ENCODE measurements at places on chromosomes 16 and 17.
A peak's percentile ranks its signal among the peaks of the same experiment; 100 is the strongest.

DNA sequence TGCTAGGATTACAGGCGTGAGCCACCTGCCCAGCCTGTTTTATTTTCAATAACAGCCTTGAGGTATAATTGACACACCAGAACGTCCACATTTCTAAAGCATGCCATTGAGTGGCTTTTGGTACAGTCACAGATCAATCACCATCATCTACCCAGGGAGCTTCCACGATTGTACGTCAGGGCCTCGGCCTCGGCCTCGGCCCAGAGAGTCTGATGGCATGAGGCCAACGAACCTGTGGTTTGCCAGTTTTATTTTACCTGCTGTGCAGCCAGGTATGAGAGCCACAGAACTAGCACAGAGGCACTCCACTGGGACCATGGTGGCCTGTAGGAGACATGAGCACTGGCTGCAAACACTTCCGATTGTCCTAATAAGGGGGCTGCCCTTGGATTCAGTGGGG lies 8.3 kb downstream of the UBALD1 start:
- DNase-seq: no peak

DNA sequence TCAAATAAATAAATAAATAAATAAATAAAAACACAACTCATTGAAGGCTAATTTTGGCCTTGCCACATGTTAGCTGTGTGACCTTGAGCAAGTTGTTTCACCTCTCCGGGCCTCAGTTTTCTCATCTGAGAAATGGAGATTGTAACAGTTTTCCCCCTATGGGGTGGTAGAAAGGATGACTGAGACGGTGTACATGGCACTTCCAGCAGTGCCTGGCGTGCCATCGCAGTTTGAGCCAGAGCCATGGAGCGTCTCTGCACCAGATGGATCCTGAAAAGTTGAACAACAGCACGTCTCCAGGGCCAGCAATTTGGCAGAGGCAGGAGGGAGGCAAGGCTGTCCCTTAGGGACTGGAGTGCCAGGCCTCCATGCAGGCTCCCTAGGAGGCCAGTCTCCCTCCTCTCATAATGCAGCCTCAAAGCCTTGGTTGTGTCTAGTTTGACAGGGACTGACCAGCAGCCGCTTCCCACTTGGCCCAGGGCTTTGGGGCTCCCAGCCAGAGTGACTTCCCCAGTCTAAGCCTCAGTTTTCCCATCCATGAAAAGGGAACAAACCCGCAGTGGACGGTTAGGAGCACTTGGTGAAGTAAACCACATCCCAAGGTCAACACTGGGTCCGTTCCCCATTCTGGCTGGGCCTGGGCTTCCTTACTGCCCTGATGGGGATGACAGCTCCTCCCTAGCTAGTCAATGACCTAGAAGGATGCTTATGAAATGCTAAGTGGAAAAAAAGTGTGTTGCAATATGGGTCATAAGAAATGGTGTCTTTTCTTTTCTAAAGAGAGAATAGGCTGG lies 19.3 kb downstream of the SOCS1 start:
- no peak for DNase-seq

- DNase-seq: no peak
Measured at GRCh38 chr17:50686494-50687199, 21.1 kb downstream of the ANKRD40 start.

DNA sequence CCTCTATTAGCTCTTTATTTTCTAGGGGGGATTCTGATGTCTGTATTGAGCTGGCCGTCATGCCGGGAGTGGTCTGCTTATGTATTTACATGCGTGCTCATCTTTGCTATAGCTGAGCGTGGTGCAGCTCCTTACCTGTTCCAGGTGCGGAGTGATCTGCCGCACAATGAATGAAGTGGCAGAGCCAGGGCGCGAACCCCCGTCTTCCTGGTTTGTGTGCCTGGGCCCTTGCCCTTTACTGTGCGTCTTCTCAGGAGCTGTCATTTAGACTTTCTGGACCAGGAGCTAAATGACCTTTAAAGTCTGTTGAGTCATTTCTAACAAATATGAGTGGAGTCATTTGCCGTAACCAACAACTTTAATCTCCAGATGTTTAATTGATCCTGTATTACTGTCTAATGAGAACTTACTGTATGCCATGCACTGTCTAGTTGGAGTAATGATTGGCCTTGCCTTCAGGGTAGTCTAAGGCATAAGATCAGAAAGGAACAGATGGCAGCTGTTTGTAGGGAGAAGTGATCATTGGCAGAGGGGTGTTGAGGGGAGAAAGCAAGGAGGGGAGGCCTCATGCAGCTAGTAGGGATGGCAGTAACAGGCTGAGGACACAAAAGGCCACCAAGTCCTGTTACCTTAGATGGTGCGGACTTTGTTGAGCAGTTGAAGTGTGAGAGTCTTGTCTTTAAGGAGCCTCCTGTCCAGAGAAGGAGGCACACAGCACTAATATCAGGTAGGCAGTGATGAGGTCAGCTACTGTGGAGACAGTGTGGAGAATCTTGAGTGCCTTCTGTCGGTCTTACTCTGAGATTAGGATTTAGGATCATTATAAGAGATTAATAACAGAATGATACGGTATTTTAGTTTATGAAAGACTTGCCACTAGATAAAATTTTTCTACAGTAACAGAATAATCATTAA lies 53.9 kb downstream of the USP10 start:
- DNase-seq: no peak

GRCh38 chr16:72921106-72921505 lies 126.8 kb downstream of the ZFHX3 start:
- peak; percentile 51 for DNase-seq

GRCh38 chr17:29237476-29238132 lies 9.1 kb upstream of the CRYBA1 start:
- no peak for DNase-seq

GRCh38 chr16:22194707-22195444 lies 11.2 kb upstream of the EEF2K start:
- DNase-seq: no peak

DNA sequence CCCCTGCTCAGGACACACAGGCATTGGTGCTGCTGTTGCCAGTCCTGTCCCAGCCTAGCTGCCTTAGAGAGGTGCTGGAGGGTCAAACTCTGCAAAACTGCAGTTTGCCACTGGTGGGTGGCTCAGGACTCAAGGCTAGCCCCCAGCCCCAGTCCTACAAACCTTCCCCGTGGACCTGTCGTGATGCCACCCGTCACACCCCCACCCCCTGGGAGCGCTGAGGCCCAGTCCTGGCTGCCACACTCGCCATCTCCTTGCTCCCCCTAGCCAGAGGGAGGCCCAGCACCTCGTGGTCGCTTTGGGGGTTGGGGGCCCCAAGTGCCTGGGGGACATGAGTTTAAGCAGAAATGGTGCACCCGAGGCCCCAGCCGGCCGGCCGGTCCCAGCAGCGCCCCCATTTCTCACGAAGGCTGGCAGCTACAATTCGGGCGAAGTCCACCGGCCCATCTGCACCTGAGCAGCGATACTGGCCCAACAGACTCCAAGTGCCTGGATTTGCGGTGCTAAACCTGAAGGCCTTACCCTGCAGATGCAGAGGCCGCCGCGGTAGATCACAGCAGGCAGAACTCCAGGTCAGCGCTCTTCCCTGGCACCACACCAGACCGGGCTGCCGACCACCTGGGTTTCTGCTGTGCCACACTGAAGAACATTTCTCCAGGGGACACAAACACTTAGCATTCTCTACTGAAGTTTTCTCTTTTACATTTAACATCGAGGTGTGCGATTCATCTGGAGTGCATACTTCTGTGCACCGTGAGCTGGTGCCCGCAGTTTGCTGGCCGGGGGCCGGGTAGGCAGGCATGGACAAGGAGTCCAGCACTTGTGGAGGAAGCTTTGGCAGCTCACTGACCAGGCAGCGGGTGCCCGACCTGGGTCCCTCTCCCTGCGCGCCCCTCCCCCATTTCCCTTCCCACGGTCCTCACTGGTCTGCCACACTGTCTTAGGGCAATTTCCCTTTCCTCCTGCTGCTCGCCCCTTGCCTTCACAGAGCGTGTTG lies 130.0 kb downstream of the KCNJ12 start:
- DNase-seq: no peak

GRCh38 chr17:8060274-8060673 lies 21.4 kb downstream of the ALOX15B start:
- DNase-seq: peak; percentile 20

DNA sequence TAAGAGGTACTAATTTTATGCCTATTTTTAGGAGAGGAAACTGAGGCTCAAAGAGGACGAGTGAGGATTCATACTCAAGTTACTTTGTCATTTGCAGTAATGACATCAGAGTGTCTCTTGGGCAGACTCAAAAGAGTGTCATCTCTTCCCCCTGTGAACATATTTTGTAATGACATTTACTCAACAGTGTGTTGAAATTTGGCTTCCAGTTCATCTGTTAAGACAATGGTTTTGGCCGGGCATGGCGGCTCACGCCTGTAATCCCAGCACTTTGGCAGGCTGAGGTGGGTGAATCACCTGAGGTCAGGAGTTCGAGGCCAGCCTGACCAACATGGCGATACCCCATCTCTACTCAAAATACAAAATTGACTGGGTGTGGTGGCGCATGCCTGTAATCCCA lies 28.9 kb downstream of the WFDC1 start:
- DNase-seq: no peak

DNA sequence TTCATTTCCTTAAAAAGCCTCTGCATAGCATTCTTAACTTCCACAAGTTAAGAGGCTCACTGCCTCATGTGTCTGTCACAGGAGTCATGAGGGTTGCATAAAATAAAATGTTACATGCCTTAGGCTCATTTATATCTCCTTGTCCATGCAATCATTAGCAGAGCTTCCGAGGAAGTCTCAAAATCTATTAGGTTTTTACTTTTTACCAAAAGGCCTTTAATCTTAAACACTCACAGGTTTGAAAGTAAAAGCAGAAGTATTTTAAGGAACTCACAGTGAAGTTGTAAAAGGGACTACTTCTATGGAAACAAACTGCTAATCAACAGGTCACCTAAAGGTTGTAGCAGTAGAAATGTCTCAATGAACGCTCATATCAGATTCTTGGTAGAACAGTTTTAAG lies 5.2 kb upstream of the ATP6V0A1 start:
- DNase-seq: no peak

DNA sequence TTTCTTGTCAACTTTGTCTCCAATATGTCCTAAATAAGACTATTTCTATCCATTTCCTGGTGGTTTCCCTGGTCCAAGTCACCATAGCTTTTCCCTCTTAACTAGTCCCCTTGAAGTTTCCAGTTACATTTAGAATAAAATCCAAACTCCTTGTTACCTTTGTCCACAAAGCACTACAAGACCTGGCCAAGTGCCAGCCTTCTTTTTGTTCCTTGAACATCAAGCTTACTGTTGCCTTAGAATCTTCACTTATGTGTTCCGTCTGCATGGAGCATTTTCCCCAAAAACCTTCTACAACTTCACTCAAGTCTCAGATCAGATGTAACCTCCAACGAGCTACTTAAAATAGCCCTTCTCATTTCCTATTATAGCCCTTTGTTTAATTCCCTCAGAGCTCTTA lies 101.4 kb downstream of the ITFG1 start:
- DNase-seq: no peak

DNA sequence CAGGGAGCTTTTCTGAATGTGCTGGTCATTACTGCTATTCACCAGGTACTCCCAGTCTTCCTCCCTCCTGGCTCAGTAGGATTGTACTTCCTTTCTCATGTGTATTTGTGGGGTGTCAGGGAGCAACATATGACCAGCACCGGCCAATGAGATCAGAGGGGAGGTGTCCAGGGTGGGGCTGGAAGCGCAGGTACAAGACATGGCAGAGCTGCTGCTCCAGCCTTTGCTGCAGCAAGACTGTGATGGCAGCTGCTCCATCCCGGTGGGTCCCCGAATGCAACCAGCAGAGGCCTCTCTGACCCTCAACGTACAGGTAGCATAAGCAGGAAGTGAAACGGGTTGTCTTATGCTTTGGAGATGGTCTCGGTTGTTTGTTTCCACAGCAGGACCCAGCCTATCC lies 53.8 kb upstream of the CACNG5 start:
- DNase-seq: no peak

DNA sequence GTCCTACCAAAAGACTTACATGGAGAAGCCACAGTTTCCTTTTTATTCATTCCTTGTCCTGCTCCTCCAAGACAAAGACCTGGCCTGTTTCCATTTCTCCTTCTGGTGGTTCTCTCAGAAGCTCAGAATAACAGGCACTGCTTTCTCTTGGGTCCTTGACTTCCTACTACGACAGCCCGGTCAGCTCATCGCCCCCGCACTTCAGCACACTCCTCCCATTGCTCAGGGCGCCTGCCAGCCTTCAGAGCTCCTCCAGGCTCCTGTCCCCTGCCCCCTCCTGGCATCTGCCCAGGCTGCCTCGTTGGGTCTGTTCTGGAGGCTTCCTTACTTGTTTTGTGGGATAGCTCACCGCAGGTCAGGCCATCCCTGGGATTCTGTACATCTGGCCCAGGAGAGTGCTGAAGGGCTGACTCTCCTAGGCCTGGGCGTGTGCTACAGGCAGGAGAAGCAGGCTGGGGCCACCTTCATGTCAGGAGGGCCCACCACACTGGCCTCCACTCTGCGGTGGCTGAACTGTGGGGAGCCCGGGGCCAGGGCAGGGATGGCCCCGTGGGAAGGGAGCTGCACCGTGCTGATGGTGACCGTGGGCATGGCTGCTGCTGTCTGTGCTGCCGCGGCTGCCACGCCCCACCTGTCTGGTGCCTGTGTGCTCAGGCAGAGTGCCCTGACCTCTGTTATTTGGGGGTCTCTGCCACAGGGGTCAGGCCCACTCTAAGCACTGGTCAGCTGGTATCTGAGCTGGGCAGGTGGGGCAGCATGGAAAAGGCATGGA lies 17.7 kb downstream of the TCF25 start:
- no peak for DNase-seq

- no peak for DNase-seq
Measured at GRCh38 chr16:11017499-11017898, 73.1 kb downstream of the CLEC16A start.

DNA sequence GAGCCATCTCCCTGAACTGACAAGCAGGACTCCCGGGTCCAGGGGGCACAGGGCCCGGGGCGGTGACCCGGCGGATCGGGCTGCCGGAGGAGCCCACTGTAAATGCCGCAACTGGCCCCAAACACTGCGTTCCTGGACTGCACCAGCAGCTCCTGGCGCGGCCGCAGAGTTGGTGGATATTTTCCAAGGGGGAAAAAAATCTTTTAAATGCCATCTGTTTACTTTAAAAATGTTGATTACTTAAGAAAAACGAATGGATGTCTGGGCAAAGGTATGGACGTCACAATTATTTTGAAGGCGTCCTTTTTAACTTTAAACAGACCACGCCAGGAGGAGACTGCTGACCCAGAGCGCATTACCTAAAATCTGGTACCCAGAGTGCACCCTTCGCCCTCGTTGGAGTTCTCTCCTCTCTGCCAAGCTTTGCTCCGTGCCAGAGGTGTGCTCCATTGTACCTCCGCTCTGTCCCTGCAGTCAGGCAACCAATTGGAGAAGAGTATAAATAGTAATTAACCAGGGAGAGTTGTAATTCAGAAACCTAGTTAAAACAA lies 3.4 kb downstream of the HS3ST3B1 start:
- no peak for DNase-seq
